GM12865 (cell line): ENCODE measurements at places on chromosomes 11 and 22.

GRCh38 chr22:18065256-18065655 lies 12.5 kb upstream of the PEX26 start:
- no peak for DNase-seq

- no peak for DNase-seq
Measured at GRCh38 chr11:121711236-121711635, 258.5 kb upstream of the SORL1-AS1 start.

- DNase-seq = no peak
Measured at GRCh38 chr11:109978895-109979294, 114.3 kb upstream of the ZC3H12C start.

DNA sequence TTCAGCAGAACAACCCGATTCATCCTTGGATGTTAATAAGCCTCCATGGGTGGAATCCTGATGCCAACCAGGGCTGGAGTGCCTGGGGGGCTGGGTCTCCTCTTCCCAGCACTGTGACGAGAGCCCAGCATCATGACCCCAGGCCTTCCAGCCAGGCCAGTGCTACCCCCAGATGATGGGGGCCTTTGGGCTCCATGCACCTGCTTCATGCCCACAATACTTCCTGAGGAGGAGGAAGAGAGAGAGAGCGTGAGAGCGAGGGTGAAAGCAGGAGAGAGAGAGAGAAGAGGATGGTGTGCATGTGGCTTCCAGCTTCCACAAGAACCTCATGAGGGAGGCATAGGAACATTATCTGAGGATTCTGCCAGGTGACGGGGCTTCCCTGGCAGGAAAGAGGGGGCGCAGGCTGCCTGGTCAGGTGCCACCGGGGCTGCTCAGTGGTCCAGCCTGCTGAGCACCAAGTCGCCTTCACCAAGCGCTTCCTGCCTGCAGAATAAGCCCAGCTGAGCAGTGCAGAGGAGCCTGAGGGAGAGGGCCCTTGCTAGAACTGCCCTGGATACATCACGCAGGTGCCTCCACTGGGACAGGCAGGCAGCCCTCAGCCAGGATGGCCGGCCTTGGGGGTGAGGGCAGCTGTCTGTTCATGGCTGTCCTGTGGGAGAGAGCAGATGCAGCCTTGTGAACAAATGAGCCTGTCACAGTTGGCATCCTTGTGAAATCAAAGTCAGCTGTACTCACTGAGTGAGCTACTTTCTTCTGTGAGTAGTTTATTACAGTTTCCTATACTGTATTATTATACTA lies 243.3 kb upstream of the B3GAT1 start:
- no peak for DNase-seq

GRCh38 chr11:116478669-116479668 lies 293.8 kb downstream of the BUD13 start:
- no peak for DNase-seq

GRCh38 chr11:2548596-2548995 lies 103.8 kb downstream of the KCNQ1 start:
- DNase-seq = no peak

- DNase-seq = no peak
Measured at GRCh38 chr11:134469627-134470026, 57.6 kb upstream of the B3GAT1 start.

DNA sequence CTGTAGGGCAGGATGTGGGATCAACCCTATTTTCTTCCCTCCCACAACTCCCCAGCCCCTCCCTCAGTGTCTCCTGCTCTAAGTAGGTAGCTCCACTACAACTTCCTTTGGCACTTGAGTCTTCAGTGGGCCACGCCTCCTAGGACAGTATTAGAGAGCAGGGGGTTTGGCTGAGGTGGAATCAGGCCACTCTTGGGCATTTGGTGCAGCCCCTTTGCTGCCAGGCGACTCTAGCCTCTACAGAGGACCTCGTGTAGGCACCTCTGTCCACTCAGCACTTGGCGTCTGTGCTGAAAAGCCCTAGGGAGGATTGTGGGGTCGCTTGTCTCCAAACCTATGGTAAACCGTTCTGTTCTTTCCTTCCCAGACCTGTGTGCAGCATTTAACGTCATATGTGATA lies 2.7 kb downstream of the FADD start:
- DNase-seq = no peak

DNA sequence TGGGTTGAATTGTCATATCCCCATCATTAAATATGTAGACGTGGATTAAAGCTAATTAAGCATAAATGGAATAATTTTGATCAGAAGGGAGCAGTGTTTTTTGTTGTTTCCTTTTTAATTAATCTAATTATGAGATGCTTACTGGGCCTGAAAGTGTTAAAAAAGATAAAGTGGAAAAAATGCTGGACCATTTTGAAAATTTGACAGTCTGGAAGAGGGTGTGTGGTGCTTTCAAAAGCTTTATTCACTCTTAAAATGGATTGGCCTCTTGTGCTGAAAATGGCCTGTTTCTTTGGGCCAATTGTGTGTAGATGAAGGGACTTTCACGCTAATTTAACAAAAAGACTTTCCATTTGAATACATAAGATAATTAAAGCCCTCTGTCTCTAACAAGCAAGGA lies 1.8 kb downstream of the TNRC6B start:
- DNase-seq = no peak

GRCh38 chr11:87298155-87298554 lies 260.4 kb downstream of the TMEM135 start:
- DNase-seq = no peak

DNA sequence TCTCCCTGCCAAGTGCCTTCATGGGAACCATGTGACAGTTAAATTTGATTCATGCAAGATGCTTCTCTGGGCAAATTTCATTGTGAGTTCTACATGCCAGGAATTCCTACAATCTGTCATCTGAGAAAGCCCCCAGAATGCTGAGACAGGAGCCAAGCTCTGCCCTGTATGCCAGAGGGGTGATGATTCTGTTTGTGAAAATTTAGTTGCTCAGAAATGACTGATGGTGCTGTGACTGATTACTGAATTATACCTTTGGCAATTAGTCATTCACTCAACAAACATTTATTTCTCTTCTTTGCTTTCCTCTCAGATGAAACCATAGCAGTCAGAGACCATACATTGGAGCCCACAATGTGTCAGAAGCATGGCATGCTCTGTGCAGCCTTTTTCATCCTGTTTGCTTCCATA lies 69.0 kb upstream of the ZBED5 start:
- DNase-seq = no peak

GRCh38 chr11:30631148-30631547 lies 45.0 kb upstream of the MPPED2 start:
- no peak for DNase-seq

DNA sequence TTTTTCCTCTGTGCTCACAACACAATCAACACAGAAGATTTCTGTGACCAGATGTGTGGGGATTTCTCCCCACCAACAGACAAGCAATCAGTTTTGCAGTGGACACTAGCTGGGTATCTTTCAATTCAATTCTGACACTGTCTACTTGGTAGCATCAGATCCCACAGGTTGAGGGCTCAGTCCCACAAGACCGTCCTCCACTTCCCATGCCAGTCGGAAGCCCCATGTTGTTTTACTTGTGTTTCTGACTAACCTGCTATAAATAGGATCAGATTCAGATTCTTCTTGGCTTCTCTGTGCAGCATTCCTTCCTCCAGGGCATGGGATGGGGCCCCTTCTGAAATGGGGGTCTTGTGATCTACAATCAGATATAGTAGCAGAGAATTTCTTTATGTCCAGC lies 19.6 kb downstream of the ACER3 start:
- no peak for DNase-seq

DNA sequence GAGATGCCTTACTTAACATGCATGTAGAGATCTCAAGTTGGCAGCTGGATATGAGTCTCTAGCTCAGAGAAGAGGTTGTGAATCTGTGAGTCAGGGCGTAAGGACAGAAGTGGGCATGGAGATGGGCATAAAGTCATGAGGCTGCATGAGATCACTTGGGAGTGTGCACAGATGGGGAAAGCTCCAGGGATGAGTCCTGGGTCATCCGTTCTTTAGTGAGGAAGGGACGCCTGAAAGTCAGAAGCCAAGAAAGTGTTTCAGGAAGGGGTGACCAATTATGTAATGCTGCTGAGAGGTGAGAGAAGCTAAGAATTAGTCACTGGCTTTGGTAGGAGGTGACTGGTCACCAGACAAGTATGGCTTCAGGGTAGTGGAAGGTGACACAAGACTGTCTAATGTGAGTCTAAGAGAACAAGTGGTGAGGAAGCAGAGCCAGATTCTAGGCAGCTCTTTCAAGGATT lies 6.7 kb downstream of the ACP2 start:
- DNase-seq = no peak

DNA sequence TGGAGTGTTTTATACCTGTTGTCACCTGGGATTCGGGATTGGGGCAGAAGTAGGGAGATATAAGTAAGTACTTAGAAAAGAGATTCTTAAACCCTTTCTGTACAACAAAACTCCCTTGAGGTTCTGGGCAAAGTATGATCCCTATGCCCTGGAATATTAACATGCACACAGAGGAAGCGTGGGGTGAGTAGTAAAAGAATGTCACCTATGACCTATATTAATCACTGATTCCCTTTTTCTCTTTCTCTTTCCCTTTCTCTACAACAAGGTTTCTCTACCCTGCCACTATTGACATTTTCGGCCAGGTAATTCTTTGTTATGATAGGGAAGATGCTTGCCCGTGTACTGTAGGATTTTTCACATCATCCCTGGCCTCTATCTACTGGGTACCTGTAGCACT lies 209.7 kb upstream of the PLET1 start:
- DNase-seq = no peak

- no peak for DNase-seq
Measured at GRCh38 chr22:49607821-49608220, 219.9 kb downstream of the BRD1 start.

GRCh38 chr11:132646890-132647289 lies 885.4 kb downstream of the OPCML start:
- DNase-seq = no peak

GRCh38 chr11:42253156-42253555 lies 793.7 kb upstream of the LRRC4C start:
- no peak for DNase-seq

DNA sequence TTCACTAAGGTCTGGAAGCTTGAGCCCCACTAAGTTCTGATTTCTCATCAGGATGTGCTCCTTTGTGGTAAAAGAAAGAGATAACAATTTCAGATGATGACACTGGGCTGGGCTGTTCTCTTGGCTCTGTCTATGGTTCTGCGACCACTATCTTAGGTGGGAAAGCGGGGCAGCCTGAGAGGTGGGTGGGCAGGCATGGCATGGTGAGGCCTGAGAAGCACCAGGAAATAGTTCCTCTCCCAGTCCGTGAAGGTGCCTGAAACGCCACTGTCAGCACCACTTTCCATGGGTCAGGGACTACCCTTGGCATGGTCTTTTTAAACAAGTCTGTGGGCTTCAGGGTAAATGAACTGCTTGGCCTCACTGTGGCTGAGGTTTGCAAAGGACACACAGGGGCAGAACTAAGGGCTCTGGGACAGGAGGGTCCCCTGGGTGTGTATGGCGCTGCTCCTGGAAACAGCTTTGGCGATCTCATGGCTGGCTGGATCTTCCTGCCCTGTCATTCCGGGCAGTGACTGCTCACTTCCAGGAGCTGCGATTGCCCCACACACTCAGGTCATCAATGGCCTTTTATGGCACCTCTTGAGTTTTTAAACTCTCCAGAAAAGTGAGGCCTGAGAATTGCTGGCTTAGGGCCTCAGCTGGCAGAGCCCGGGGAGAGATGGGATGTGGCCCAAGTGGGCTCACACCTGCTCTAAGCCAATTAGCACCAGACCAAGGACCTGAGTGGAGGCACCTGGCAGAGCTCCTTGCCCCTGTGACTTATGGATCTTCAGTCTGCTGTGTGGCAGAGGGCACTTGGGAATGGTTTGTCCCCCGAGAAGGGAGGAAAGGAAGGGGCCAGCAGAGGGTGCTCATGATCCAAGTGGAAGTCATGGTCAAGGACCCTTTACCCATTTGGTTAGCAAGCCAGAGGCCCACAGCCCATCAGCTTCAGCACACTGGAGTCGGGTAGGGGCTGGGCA lies 55.6 kb upstream of the LYVE1 start:
- peak; percentile 34 for DNase-seq

- DNase-seq = no peak
Measured at GRCh38 chr11:114258696-114259095, 37.5 kb upstream of the NNMT start.

DNA sequence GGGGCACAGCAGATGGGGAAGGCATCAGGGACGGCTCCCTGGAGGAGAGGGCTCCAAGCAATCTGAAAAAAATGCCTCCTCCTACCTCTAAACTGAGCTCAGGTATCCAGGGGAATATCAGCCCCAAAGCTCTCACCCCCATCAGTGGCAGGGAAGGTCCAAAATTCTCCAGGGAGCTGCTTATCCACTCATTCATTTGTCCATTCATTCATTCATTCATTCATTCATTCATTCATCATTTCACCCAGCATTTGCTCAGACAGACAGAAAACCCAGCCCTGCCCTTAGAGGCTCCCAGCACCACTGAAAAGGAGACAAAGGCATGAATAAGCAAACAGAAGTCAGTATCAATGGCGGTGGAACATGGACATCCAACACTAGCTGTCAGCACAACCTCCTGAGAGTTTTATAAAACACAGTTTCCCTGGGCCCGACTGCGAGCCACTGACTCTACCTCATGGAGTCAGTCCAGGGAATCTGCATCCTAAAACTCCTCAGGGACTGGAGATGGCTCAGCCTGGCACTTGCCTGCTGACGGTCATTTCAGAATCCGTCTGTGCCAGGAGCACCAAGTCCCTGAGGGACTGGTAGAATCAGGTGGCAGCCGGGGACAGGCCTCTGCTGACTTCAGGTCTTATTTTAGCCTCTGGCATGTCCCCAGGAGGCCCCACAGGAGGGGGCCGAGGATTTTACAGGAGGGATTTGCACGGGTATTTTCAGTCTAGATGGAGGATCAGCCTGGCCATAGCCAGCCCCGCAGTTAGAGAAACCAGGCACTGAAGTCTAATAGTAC lies 164.6 kb downstream of the MN1 start:
- DNase-seq = no peak

DNA sequence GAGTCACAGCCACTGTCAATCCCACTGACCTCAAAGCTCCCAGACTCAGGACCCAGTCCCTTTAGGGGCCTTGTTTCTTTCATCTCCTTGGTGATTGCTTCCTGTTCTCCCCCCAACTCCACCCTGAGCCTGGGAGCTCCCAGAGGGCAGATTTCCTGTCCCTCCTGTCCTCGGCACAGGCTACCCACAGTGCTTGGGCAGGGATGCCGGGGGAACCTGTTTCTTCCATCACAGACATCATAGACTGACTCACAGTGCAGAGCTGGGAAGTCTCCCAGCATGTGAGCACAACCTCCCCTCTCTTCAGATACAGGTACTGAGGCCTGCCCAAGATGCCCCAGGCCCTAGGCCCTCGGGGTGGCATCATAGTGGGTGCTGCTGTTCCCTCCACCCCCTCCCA lies 16.6 kb downstream of the TRIM29 start:
- DNase-seq = no peak

DNA sequence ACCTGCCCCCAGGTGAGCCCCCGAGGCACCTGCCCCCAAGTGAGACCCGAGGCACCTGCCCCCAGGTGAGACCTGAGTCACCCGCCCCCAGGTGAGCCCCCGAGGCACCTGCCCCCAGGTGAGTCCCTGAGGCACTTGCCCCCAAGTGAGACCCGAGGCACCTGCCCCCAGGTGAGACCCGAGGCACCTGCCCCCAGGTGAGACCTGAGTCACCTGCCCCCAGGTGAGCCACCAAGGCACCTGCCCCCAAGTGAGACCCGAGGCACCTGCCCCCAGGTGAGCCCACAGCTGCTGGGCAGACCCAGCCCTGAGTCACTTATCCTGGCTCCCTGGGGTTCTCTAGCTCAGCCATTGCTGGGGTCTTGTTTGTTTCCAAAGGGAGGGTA lies 36.2 kb downstream of the MUC5B start:
- DNase-seq = no peak
